ENCODE measurements at places on chromosomes 3 and 15.
A peak's percentile ranks its signal among the peaks of the same experiment; 100 is the strongest.

DNA sequence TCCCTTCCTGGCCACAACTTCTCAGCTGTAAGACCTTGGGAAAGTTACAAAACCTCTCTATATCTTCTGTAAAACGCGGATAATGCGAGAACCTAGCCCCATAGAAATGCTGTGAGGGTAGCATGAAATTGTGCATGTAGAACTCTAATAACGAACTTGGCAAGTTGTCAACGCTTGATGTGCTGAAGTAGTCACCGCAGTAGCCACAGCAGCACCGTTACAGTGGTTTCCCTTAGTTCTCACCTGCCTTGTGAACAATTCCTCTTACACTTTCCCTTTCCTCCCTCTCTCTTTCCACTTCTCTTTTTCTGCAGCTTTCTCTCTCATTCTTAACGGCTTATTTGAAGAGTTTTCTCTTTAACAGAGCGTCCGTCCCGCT, 447 bp upstream of the SHQ1 start:
- DNase-seq = no peak

DNA sequence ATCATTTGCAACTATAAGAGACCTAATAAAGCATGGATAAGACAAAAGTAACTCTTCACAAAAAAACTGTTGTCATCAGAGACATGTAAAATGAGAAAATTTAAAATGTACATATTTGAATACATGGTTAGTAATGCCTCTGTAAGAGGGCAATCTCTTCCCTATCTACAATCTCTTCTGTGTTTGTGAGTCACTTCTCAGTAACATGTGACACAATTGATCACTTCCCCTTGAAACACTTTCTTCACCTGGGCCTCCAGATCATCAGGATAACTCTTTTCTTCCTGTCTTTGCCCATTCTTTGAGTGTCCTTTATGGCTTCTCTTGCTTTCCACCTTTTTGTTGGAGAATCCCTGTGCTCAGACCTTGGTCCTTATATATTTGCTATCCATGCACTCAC, 50.4 kb downstream of the TFDP2 start:
- no peak for DNase-seq

DNA sequence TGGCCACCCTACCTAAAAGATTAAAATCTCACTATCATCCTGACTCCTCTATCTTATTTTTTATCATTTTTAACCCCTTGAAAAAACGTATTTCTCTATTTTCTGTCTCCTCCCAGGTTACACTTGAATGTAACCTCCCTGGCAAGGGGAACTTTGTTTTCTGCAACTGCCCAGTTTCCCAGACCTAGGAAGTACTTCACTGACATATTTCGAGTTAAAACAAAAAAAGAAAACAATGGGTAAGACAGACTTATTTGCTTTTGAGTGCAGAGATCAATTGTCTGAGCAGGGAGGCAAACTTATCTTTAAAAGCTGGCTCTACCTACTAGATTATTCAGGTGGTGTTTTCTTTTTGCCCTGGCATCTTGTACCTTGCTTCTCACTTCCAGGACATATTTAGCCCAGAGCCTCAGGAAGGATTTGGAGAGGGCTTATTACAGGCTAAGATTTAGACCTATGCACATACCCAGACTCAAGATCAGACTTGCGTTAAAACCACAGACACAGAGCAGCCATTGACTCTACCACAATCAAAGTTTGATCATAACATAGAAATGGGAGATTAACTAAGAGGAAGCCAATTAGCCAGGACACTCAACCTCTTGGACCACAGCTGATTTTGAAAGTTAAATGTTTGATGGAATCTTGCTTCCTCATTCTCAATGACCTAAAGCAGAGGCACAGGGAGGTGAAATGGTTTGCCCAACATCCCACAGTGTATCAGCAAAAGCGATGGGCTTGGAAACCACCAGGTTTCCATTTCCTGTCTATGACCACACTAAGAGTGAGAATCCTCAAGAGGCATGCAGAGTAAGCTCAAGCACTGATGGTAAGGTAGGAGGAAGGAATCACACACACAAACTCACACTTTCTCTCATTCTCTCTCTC, 169.5 kb upstream of the THBS1 start:
- no peak for DNase-seq

DNA sequence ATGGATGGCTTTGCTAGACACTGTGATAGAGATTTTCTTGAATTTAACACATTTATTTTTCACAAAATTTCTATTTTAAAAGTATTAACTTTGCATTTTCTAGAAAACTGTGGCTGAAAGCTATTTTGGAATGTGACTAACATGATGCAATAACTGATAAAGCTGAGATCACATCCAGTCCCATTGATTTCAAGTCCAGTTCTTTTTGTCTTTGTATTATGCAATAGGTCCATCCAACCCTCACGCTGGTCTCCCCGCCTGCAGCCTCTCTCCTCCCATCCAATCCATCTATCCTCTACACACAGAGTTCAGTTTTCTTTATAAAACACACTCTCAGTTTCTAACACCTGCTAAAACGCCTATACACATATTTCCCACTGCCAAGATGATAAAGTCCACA, 178.8 kb downstream of the CNTN3 start:
- no peak for DNase-seq

DNA sequence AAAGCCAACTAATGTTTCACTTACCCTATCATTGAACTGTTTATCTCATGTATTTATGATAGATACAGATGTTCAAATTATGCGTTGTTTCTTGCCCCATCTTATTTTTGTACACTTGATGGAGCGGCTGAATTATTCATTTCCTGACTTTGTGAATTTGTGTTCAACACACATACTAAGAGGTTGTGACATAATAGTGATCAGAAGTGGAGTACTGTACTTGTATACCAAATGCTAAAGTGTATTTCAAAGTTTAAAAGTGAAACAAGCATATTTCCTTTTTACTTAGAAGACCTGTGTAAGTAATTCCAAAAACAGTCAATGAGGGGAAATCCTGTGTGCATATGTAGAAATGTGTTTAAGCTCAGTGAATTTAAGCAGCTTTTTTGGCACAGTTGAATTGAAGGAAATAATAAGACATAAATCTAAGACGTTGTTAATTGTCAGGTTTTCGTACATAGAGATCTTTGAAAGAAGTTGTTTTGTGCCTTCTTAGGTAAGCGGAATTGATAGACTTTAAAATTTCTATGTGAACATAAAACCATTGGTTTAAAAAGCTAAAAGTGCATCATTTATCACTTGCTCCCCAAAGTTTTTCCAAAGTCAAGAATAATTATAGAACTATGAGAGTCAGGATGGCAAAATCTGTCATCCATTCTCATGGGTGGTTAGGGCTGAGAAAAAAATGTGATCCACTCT, 1.9 kb downstream of the NFKBIZ start:
- DNase-seq = no peak

GRCh38 chr3:191138937-191139336, 60.1 kb upstream of the OSTN start:
- DNase-seq = no peak

GRCh38 chr3:16307832-16308531, 43.0 kb downstream of the OXNAD1 start:
- no peak for DNase-seq

DNA sequence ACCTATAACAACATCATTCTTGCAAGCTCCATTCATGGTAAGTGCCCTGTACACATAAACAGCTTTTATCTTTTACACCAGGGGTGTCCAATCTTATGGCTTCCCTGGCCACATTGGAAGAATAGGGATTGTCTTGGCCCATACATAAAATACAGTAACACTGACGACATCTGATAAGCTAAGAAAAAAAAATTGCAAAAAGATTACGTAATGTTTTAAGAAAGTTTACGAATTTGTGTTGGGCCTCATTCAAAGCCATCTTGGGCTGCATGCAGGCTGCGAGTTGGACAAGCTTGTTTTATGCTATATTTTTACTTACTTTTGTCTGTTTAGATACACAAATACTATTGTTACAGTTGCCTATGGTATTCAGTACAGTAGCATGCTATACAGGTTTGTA, 31.6 kb downstream of the ZNF654 start:
- DNase-seq = no peak

DNA sequence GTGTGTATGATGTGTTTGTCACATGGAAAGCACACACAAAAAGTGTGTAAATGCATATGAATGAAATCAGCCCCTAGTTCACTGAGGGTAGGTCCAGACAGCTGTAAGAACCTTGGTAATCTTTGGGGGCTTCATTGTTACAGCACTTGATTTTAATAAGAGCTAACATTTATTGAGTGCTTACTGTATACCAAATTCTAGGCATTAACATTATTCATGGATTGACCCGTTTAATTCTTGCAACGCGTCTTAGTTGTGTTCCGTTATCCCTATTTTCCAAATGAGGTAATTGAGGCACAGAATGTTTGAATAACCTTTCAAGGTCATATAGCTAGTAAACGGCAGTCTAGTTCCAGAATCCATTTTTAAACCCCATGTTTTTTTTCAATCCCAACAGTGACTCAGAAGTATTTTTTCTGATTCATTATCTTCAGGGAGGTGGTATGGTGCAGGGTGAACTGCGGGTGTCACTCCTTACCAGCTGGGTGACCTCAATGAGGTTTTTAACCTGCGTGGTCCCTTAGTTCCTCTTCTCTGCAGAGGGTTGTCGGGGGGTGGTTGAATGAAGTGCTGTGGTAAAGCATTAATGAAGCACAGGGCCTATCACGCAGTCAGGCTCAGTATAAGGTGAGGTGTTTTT, 14.2 kb downstream of the RAB8B start:
- no peak for DNase-seq

- no peak for DNase-seq
These were observed 392.8 kb upstream of the RORA start for GRCh38 chr15:61621865-61622264.

GRCh38 chr15:98324341-98324970, 323.9 kb upstream of the IGF1R start:
- no peak for DNase-seq

GRCh38 chr3:194711286-194711685, 25.6 kb downstream of the FAM43A start:
- DNase-seq = no peak

- no peak for DNase-seq
These were observed 243.0 kb downstream of the AGBL1 start for GRCh38 chr15:86322629-86323028.

DNA sequence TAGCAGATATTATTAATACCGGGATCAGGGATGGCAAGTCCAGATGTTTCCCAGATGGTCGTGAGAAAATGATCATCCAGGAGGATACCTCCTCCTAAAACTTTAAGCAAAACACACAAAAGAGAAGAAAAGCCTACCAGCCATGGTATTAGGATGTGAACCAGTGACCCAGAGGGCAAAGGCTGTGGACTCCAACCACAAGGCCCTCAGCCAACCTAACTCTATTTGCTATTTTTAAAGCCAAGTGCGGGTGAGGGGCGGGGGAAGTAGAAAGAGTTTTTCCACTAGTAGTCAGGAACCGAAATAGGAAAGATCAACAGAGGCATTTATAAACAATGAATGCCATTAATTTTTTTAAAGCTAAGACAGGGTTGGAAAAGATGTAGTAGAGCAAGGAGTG, 77.4 kb downstream of the STAC start:
- no peak for DNase-seq

DNA sequence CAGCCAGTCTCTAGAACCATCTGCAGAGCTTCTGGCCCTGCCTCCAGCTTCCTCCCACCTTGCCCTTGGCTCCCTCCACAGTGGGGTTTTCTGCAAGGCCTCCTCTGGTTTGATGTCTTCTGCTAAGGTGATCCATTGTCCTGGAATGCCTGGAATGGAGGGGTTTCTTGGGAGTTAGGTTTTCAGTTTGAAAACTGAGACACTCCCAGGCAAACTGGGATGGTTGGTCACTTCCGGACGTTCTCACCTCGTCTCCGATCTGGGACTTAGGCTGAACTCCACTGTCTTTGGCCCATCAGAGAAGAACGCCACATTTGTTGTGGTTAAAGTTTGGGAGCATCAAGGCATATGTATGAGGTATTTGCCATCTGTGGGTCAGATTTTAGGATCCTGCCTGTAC, 77.4 kb upstream of the KLHL25 start:
- DNase-seq = no peak

DNA sequence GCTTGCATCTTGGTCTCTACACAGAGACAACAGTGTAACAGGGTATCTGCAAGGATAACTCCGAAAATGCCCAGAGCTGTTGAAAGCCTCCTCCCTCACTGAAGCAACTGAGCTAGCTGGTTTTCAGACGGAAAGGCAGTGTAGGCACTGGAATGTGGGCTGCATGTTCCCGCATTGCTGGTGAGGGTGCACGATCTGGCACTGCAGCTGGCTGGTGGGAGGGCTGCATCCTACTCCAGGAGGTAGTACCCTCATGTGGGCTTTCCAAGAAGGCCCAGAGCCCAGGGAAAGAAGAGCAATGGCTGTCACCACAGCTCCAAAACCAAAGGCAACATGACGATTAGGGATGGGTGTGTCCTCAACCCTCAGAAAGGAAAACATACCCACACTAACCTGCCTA, 28.7 kb upstream of the RPS17 start:
- no peak for DNase-seq

GRCh38 chr15:84886211-84886983, 1.9 kb downstream of the SLC28A1 start:
- DNase-seq = no peak

- no peak for DNase-seq
These were observed 149.4 kb upstream of the ADAMTS9 start for GRCh38 chr3:64837126-64837738.

GRCh38 chr3:146770881-146771280, 165.7 kb upstream of the PLSCR5 start:
- DNase-seq = no peak

- DNase-seq = no peak
These were observed 27.5 kb upstream of the CSPG5 start for GRCh38 chr3:47606165-47606564.

GRCh38 chr15:39920510-39921273, 626 bp upstream of the GPR176 start:
- peak; percentile 63 for DNase-seq

GRCh38 chr3:126261037-126261436, 80.7 kb upstream of the ALDH1L1 start:
- DNase-seq = no peak

- no peak for DNase-seq
These were observed 532 bp upstream of the SELENOT start for GRCh38 chr3:150602426-150603152.

DNA sequence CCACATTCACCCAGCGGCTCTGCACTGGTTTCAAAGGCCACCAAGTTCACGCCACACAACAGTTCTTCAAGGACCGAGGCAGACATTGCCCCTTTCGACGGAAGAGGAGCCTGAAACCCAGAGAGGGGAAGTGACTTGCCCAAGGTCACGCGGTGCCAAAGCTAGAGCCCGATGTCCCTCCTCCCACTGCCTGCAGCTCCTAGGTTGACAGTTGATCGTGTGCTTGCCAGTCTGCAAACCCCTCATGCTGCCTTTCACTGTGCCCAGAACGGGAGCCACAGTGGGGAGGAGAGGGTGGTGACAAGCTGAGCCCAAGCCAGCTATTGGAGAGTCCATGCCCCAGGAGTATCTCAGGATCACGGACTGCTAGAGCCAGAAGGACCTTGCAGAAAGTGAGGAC, 230.9 kb downstream of the XXYLT1 start:
- no peak for DNase-seq
